ENCODE measurements at places on chromosomes 5 and 9. TPM values are rescaled to one million over a fixed set of nuclear protein-coding genes. Genes with fewer than 3 reads are reported as not detected.

DNA sequence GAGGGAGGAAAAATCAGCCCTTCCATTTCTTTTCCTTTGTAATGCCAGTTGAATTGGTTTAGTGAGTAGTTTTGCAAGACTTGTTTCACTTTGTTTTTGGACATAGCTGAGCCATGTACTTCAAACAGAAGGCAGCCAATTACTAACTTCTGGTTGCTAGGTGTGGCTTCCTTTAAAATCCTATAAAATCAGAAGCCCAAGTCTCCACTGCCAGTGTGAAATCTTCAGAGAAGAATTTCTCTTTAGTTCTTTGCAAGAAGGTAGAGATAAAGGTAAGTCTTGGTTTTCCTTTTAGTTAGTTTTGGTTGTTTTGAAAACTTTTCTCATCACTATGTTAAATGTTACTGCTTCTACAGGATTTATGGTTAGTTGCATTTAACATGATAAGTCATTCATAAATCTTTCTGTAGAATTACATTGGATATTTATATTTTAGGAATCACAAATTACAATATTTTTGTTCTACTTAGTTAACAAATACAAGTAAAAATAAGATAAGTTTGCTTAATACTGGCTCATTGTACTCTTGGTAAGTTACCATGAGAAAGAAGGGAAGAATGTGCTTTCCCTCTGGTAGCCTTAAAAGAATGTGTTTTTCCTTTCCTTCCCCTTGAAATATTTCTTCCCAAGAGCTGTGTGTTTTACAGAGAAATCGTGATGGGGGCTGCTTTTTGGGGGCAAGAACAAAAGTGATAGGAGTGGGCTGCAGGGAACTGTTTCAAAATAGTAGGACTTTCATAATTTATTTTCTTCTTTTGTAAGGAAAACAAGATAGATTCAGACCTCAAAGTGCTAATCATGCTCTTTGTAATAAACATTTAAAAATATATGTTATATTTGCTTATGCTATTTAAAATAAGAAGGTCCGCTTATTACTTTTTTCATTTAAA lies at the start of gene ANXA1:
TSS of gene ANXA1 (plus strand) at position 213 of the 890 bp plus-strand sequence. CDS start 6,671 bp downstream, outside the sequence.
- DNase-seq: no peak

- no peak for DNase-seq
Observed at GRCh38 chr9:97854696-97855485, 1.9 kb downstream of the FOXE1 start.

- DNase-seq: no peak
Observed at GRCh38 chr5:180548563-180548962, 42.7 kb downstream of the SCGB3A1 start.

FSD1L gene
- total RNA-seq: 19.8 TPM

- DNase-seq: no peak
Observed at GRCh38 chr5:135329913-135330797, 68.9 kb downstream of the MACROH2A1 start.

DNA sequence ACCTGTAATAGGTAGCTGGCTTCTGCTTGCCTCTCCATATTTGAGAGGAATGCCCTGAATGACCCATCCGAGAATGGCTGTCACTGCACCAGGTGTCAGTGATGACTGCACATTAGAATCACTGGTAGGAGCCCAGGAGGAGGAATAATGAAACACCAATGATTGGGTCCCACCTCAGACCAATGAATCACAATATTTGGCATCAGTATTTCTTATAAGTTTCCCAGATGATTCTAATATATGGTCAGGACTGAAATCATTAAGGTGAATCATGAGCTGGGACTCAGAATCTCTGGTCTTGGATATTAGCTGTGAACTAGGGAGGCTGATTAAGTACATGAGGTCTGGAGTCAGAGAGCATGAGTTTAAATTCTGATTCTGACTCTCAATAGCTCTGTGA lies 23.4 kb downstream of the ARSB start:
- no peak for DNase-seq

DNA sequence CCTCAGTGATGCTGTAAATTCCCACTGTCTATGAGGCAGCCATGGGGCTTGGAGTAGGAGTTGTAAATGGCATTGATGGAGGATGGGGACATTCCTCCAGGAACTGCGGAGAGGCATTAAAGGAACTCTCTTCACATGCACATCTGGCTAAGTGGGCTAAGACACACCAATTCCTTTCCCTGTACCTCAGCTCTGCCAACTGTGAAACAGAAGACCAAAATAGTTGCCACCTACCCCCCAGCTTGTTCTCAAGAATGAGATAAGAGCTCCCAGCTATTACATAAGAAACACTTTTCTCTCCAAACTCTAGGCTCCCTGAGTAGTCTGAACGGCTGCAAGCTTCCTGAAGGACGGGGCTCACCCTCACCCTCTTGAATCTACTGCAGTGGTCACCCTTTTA lies 144.6 kb upstream of the SLC30A5 start:
- no peak for DNase-seq

JAKMIP2 gene
- 8.2 TPM for total RNA-seq

GRCh38 chr9:16787724-16788123 lies 82.7 kb downstream of the BNC2 start:
- no peak for DNase-seq

GRCh38 chr5:138391859-138392386 lies 39.4 kb downstream of the KDM3B start:
- DNase-seq: peak; percentile 37

DNA sequence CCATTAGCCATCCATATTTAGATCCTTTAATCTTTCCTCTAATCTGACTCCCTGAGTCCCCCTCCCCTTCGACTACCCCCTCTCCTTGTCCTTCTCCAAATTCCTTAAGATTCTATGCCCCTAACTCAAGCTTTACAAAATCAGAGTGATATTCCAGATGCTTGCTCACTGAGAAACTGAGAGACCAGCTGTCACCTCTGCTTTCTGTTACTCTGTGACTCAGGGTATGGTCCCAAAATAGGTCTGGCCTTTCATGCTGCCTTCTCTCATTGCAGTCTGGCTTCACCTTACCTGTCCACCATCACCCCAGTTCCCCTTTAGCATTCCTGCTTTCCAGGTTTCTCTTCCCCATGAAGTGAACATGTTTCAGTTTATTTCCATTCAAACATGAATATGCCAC lies 383.3 kb upstream of the SLC30A5 start:
- no peak for DNase-seq

- no peak for DNase-seq
Observed at GRCh38 chr5:124444147-124444775, 302.2 kb downstream of the ZNF608 start.

- no peak for DNase-seq
Observed at GRCh38 chr9:20573023-20573422, 49.3 kb downstream of the MLLT3 start.

PAEP gene
- not detected for total RNA-seq

BAAT gene
- total RNA-seq: 0.09 TPM

- DNase-seq: no peak
Observed at GRCh38 chr9:127890053-127890452, 9.3 kb downstream of the ST6GALNAC6 start.

GRCh38 chr9:117787746-117788145 lies 83.5 kb downstream of the TLR4 start:
- DNase-seq: no peak

MZB1 gene
- not detected for total RNA-seq

DNA sequence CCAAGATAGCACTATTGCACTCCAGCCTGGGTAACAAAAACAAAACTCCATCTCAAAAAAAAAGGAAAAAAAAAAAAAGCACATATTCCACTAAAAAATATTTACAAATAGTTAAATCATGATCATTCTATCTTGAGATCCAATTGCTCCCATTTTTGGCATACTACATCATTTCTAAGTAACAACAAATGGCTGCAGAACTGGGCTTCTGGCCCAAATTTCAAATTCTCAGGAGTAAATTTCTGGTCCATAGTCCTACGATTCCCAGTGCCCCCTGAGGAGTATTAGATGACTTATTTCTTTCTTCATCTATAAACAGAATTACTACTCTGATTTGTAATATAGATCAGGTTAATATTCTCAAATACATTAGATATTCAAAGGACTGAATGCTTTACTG lies 62.1 kb downstream of the CEMIP2 start:
- no peak for DNase-seq

MFAP3 gene
- 89.7 TPM for total RNA-seq

AFAP1L1 gene
- 0.36 TPM for total RNA-seq

- DNase-seq: no peak
Observed at GRCh38 chr9:38240051-38240450, 152.5 kb upstream of the ALDH1B1 start.

TRPM6 gene
- total RNA-seq: 0.09 TPM

DNA sequence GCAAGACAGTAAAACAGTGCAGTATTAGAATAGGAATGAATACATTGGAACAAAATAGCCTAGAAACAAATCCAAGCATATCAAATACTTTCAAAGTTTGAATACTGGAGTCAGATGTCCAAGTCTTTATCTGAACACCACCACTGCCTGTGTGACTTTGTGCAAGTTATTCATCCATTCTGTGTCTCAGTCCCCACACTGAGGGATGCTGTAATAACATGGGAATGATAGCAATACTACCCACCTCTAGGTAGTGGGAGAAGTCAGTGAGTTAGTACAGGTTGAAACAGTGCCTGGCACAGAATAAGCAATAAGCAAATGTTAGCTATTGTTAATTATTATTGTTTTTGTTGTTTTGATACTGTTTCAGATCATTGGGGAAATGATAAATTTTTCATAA lies 130.9 kb downstream of the SUSD1 start:
- DNase-seq: no peak

NRARP gene
- total RNA-seq: 20.7 TPM

DNA sequence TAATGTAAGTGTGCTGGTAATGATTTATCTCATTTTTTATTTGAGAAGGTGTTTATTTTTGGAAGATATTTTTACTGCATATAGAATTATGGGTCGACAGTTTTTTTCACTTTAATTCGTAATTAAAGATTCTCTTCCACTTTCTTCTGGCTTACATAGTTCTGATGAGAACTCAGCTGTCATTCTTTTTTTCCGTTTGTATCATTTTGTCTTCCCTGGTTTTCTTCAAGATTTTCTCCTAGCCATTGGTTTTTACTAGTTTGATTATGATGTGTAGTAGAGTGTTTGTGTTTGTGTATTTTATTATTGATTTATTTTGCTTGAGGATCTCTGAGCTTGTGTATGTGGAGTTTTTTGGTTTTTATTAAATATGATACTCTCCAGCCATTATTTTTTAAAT lies 21.7 kb downstream of the SLF1 start:
- no peak for DNase-seq

SPINK7 gene
- not detected for total RNA-seq

DNA sequence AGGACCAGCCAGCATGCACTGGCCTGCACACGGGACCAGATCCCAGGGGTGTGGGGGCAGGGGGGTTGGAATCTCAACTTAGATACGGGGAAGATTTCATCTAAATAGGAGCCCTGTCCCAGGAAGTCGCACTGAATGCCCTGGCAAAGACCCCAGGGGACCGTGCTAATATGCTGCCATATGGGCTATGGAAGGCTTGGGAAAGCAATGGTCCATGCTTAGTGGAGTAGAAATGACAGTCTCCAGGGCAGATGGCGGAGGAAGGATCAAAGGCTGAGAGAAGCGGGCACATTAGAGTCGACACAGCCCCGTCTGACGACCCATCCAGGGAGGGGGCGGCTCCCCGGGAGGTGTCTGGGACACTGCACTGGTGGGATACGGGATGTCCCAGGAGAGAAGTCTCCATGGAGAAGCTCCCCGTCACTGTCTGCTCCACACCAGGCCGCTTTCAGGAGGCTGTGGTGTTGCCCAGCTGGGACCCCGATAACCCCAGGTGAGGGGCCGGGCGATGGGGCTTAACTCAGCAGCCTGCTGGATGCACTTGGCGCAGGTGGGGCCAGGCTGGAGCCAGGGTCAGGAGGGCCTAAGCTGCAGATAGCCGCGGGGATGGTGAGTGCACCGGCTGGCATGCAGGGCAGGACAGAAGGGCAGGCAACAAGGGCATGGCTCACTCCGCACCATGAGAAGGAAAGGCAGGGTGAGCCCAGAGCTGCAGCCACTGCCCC lies 377.7 kb upstream of the IRX1 start:
- DNase-seq: no peak

DNA sequence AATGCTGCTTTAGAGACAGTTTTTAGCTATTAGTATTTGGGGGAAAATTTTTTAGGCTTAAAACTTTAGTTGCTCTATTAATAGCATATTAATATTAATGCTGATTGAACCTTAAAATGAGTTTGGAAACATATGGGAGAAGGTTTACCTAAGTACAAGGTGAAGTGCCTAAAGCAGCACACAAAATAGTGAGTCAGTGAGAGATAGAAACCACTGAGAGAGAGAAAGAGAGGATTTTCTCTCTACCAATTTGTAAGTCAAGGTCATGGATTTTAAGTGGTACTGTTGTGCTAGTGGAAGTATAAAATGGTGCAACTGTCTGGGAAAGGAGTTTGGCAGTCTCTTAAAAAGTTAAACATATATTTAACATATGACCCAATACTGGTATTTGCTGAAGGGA lies 64.9 kb downstream of the MARCHF3 start:
- DNase-seq: no peak

BTNL8 gene
- 0.22 TPM for total RNA-seq

C5orf52 gene
- not detected for total RNA-seq

DNA sequence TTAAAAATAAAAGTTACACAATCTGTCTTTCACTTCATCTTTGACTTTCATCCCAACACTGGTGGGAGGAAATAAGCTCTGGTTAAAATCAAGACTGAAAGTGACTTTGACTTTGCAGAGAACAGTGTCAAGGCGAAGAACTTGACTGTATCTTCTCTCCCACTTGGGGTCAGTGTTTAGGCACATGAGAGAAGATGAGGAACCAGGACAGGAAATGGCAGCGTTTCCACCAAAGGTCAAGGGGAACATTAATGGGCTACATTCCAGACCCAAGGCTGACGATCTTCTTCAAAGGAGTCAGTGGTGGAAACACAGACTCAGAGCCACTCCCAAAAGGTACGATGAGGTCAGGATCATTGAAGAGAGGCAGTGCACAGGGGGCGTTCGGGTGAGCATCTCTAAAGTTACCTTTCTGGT lies 409.5 kb downstream of the ARHGEF28 start:
- DNase-seq: no peak

- DNase-seq: no peak
Observed at GRCh38 chr5:83563631-83564030, 92.1 kb downstream of the VCAN start.

GRCh38 chr5:115686051-115686737 lies 60.4 kb upstream of the TMED7 start:
- no peak for DNase-seq

FREM1 gene
- 1.1 TPM for total RNA-seq

GRCh38 chr9:70865471-70865870 lies 255.9 kb downstream of the TRPM3 start:
- no peak for DNase-seq

- peak; percentile 86 for DNase-seq
Observed at GRCh38 chr5:54215233-54215736, 95.1 kb downstream of the ARL15 start.

- no peak for DNase-seq
Observed at GRCh38 chr9:86207193-86207592, 52.3 kb downstream of the C9orf153 start.
